AG08396 (cell line): ENCODE measurements at places on chromosomes 1 and 21.

DNA sequence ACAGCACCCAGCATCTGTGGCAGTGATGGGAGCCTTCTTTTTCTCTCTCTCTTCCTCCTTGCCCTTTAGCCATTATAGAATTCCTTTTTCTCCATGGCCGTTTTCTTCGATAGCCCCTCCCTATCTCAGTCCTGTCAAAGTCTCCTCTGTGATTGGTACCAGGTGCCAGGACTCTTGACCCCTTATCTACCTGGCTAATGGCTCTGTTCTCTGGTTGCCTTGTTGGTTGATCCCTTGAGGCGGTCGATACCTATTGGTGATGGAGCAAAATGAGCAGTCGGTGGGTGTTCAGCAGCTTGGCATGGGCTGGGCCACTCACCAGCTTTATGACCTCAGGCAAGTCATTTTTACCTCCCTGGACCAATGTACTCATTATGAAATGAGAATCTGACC lies 2.0 kb downstream of the ATF3 start:
- DNase-seq = no peak

- DNase-seq = no peak
Observed at GRCh38 chr21:36175771-36176565, 19.3 kb downstream of the DOP1B start.

GRCh38 chr1:154748405-154748775 lies 121.7 kb downstream of the KCNN3 start:
- no peak for DNase-seq

GRCh38 chr1:57341721-57342120 lies 82.1 kb downstream of the DAB1 start:
- DNase-seq = no peak

GRCh38 chr1:228861832-228862180 lies 126.5 kb downstream of the RHOU start:
- DNase-seq = no peak
